AG04450 (cell line): ENCODE measurements at places on chromosomes 12 and 14.
A peak's percentile ranks its signal among the peaks of the same experiment; 100 is the strongest.

DNA sequence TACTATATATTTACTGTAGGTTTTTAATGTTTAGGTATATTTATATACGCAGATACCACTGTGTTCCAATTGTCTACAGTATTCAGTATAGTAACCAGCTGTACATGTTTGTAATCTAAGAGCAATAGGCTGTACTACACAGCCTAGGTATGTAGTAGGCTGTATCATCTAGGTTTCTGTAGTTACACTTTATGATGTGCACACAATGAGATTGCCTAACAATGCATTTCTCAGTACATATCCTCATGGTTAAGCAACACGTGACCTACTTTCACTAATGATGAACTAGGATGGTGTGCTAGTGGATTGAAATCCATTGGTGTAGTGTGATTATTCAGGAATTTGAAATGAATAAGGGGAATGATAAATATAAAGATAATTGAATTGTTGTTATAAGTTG, 77.7 kb downstream of the ETNK1 start:
- no peak for DNase-seq

- DNase-seq = peak; percentile 41
Observed at GRCh38 chr12:80472911-80473500, 29.0 kb downstream of the PTPRQ start.

DNA sequence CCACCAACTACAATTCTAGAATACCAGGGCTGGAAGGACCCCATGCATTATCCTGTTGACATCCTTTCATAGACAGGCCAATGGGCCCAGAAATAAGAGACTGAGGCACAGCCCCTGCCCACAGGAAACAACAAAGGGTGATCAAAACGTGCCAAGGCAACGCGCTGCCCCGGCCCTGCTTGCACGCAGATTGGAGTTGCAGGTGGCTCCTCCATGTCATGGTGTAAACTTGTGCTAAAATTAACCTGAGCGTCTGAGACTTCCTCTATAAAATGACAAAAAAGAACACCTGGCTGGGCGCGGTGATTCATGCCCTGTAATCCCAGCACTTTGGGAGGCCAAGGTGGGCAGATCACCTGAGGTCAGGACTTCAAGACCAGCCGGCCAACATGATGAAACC, 30.1 kb downstream of the SPRING1 start:
- no peak for DNase-seq

- no peak for DNase-seq
Observed at GRCh38 chr14:71647086-71647784, 285.0 kb upstream of the RGS6 start.

- no peak for DNase-seq
Observed at GRCh38 chr12:132379996-132380395, 50.6 kb upstream of the GALNT9 start.

DNA sequence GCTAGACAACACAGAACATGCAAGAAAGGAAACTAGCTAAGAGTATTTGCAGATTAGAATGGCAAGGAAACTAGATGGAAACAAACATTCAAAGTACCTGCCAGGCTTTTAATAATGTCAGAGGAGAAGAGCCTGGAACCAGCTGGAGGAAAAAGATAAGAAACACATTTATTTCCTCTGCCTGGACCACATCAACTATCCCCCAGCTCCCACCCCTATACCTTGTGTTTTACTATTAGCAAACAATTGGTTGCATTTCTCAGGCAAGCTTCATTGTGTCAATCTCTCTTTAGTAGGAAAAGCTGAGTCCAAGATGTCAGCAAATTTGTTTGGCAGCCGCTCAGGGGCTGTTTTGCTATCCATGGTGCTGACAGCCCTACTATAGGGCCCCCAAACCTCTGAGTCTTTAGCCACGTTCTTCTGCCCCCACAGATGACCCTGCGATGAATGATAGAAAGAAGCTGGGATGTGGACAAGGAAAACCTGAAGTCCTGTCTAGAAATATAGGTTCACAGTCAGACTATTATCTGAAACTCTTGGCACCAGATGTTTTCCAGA, 11.6 kb upstream of the SYNDIG1L start:
- DNase-seq = no peak

GRCh38 chr14:60092526-60092920, 800 bp downstream of the PCNX4 start:
- no peak for DNase-seq

DNA sequence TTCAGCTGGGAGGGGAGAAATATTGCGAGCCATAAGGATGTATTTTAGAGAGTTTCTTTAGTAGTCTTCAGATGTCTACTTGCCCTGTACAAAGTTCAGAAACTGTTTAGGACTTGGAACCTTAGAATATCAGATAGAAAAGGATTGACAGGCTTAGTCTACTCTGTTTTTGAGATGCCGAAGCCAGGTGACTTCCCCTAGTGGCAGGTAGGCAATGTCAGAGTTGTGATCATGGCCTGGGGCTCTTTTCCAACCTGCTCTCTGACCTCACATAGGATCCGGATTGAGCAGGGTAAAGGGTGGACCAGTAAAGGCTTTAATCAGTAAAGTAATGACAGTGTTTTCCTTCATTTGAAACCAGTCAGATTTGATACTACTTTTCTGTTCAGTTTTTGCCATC, 59.6 kb downstream of the PRKCH start:
- no peak for DNase-seq

GRCh38 chr12:26177283-26177682, 18.1 kb upstream of the SSPN start:
- no peak for DNase-seq

- DNase-seq = no peak
Observed at GRCh38 chr12:64137117-64137516, 85.0 kb downstream of the KICS2 start.
